ENCODE measurements at places on chromosomes 5 and 9.
A peak's percentile ranks its signal among the peaks of the same experiment; 100 is the strongest.

- peak; percentile 49 for DNase-seq
These were observed 40.1 kb downstream of the PRRT1B start for GRCh38 chr9:131585375-131585774.

- DNase-seq, result no peak
These were observed 736 bp upstream of the GLDC start for GRCh38 chr9:6646293-6646636.

DNA sequence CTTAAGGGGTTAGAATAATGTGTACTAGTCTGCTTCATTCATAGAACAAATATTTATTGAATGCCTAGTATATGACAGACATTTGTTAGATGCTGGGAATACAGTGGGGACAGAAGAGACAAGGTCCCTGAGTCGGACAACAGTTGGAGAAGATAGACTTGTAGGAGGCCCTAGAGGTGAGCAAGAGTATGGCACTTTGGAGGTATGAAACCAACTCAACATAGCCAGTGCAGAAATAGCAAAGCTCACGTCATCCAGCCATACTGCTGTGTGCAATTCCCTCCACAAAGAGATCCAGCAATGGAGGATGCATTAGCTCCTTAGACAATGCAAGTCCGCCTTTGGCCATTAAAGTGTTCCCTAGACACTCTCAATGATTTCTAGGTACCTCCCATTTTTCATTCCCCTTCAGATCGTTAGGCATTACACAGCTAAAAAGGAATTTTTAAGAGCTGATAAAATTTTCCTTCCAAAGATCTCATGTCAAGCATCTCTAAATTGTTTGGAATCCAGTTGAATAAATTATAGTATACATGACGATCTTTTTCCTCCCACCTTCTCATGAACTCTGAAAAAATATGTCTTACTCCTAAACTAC lies 1949.6 kb upstream of the WWC1 start:
- DNase-seq, result no peak

GRCh38 chr5:149415066-149415967 lies 36.2 kb upstream of the IL17B start:
- DNase-seq, result no peak

- DNase-seq, result no peak
These were observed 149.5 kb downstream of the BAAT start for GRCh38 chr9:101235105-101235866.

All from stimulated activated naive CD4-positive, alpha-beta T cell (primary cell).